NCI-H345 (cell line): ENCODE measurements at places on chromosomes 13 and 19.
A peak's percentile ranks its signal among the peaks of the same experiment; 100 is the strongest.

- no peak for DNase-seq
These were observed 2.2 kb upstream of the CEACAM6 start for GRCh38 chr19:41753159-41753558.

GRCh38 chr13:93882086-93882651, 597.3 kb downstream of the DCT start:
- DNase-seq: no peak

DNA sequence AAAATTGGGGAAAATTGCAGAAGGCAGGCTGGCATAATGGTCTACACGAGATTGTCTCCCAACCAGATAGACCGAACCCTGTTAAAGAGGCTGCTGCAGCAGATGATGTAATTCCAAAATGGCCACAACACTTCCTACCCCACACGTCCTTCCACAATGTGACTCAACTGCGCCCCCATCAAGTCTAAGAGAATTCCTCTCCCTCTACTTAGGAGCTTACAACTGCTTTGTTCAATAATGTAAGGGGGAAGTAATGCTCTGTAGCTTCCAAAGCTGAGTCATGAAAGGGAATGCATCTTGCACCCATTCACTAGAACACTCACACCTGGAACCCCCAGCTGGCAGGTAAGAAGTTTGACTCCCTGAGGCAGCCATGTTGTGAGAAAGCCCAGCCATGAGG, 117.8 kb upstream of the IRS2 start:
- DNase-seq: no peak

- no peak for DNase-seq
These were observed 5.4 kb upstream of the GAS6 start for GRCh38 chr13:113869263-113869662.

- DNase-seq: peak; percentile 53
These were observed 345 bp downstream of the ZNF257 start for GRCh38 chr19:22052644-22053013.

- no peak for DNase-seq
These were observed 16.8 kb downstream of the MEIS3 start for GRCh38 chr19:47402504-47402903.

DNA sequence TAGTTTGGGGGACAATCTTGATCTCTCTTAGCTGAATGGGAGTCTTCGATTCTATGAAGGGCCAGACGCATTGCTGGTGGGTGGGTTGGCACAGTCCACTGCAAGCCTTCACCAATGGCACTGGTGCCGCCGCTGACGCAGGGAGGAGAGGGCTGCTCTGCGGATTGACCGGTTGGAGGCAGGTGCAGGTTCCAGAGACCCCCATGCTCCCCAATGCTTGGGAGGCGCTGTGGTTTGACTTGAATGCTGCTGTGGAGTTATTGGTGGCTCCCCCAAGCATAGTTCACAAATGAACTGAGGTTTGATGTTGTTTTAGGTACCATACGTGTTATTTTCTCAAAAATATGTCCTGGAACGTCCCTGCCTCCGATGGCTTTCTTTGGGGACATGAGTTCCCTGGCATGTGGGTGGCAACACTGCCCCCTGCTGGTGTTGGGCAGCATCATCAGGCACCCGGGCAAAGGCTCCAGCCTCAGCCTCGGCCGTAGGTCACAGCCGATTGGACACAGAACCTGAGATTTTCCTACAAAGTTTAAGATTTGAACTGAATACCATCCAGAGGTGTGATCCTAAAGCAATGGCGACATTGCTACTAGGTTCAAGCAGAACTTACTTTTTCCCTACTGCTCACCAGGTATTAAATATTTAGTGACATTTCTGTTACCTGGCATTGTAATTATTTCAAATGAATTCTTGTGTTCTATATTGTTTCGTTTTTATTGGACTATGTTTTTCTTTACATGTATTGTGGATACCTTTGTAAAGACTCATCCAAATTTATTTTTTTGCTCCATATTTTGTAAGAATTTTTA, 95.5 kb downstream of the ANKRD10 start:
- peak; percentile 67 for DNase-seq

GRCh38 chr13:23845105-23845725, 44.0 kb downstream of the MIPEP start:
- DNase-seq: no peak

- no peak for DNase-seq
These were observed 30.2 kb upstream of the SLC15A1 start for GRCh38 chr13:98782654-98783053.

DNA sequence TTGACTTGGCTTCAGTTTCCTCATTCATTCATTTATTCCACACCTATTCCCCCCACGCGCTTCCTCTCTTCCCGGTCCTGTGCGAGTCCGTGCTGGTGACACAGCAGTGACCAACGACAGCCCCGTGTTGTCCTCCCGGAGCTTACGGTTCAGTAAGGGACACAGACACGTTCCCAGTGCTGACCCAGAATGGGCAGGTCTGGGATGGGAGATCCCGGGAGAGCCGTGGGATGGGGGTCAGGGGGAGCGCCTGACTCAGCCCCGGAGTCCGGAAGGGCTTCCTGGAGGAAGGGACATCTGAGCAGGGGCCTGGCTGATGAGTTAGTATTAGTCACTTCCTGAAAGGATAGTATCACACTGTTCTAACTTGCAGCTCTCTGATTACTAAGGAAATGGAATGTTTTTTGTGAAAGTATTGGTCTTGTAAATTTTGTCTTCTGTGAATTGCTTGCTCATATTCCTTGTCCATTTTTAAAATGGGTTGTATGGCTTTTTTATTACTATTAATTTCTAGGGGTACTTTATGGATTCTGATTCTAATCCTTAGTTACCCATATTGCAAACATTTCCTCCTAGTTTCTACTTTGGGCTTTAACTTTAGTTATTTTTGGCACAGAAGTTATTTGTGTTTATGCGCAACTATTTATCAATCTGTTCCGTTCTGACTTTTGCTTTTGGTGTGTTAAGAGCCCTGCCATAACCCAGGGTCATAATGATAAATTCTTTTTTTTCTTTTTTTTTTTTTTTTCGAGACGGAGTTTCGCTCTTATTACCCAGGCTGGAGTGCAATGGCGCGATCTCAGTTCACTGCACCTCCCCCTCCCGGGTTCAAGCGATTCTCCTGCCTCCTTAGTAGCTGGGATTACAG, 708 bp upstream of the ERCC1 start:
- no peak for DNase-seq

DNA sequence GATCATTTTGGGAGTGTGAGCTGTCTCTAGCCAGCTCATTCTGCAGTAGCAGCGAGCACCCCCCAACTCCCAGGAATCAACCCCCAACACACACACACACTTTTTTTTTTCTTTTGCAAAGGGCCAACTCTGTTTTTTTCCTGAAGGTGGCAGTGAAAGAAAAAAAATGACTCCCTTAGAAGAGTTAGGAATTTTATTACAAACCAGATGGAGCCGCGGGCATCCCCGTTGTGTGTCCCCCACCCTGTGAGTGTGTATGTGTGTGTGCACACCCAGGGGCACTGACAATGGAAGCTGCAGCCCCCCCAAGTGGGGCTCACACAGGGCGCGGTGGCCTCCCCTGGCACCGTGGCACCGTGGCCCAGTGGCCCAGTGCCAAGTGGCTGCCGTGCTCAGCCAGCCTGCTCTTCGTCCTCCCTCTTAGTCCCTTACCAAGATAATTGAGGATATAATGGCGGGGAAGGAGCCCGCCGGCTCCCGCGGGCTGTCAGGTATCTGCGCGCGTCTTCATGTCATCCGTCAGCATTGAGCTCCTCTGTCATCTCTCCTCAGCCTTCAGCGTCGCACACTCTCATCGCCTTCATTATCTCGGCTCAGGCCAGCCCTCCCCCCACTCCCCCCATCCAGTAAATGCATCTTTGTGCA, 314.1 kb downstream of the ZNF536 start:
- no peak for DNase-seq

DNA sequence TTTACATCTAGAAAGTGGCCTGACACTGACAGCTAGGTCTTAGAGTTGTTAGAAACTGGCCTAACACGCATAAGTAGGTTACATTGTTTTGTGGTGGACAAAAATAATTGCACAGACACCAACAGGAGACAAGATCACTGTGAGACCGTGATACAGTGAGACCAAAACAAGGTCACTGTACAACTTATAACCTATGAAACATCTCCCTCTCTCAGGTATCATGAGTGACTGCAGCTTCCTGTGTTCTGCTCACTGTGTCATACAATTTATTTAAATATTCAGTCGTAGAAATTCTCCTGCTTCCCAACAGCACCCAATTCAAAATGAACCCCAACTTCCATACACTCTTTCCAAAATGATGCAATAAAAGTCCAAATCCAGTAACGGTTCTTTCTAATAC, 2165.2 kb downstream of the PCDH9 start:
- no peak for DNase-seq

GRCh38 chr13:36323951-36324566, 22.1 kb downstream of the SPART start:
- no peak for DNase-seq
